ENCODE measurements at places on chromosomes 16 and 17.
A peak's percentile ranks its signal among the peaks of the same experiment; 100 is the strongest.

DNA sequence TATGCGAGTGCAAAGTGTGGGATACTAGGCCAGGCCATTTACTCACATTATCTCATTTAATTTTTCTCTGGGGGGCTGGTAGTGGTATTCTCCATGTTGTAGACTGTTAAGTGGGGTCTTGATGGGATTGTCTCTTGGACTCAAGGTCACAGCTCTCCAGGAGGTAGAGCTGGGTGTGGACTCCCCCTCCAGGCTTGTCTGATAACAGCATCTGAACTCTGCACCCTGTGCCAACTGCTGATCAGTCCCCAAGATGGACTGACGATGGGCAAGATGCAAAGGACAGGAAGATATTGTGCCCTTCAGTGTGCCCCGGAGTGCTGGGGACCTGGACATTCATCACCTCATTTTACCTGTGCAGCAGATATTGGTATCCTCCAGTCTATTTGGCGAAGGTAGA, 147.8 kb downstream of the MSI2 start:
- DNase-seq = no peak

DNA sequence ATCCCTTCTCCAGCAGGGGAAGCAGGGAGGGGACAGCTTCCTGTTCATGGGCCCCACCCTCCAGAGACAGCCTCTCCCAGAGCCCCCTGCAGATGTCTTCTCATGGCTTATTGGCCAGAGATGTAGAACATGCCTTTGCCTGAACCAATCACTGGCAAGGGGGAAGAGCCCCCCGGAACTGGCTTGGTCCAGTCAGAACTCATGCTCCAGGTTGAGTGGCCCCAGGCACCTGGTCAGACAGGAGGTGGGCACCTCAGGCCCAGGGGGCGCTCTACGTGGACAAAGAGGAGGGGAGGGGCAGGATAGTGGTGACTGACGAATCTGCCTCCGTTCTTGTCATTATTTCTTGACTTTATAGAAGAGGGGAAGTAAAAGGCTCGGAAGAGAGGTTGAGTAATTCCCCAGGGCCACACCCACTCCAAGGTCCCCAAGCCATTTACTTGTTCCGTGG, 23.6 kb downstream of the RAB11FIP4 start:
- no peak for DNase-seq

DNA sequence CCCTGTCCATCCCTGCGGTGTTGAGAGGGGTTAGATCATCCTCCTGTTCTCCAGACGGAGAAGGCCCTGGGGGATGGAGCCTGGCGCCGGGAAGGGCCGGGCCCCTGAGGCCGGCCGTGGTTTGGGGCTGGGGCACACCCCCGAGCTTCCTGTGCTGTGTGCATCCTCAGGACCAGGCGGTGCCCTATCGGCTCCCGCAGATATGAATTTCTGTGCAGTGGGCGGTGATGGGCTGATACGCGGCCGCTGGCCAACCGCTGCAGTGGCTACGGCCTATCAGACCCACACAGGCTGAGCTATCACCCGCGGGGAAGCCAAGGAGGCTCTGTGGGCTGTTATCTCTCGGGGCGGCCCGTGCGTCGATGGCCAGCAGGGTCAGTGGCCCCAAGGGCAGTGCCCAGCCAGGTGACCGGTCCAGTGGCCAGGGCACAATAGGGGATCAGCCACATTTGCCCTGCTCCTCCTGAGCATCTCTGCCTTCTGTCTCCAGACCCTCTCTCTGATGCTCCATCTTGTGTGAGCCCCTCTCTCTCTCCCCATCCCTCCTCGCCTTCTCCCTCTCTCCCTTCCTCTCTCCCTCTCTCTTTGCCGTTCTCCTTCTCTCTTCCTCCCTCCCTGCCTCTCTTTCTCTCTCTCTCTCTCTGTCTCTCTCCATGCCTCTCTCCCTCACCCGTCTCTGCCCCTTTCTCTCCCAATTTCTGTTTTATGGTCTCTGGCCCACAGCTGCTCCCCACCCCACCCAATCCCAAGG, 38.7 kb downstream of the ZFPM1 start:
- DNase-seq = no peak

GRCh38 chr17:82458885-82459424, 414 bp downstream of the NARF start:
- no peak for DNase-seq

GRCh38 chr17:56908001-56908542, 5.8 kb downstream of the TRIM25 start:
- peak; percentile 78 for DNase-seq

GRCh38 chr16:30667361-30667905, 9.2 kb downstream of the FBRS start:
- no peak for DNase-seq

- DNase-seq = no peak
These were observed 2.8 kb upstream of the PYCR1 start for GRCh38 chr17:81939881-81940385.

DNA sequence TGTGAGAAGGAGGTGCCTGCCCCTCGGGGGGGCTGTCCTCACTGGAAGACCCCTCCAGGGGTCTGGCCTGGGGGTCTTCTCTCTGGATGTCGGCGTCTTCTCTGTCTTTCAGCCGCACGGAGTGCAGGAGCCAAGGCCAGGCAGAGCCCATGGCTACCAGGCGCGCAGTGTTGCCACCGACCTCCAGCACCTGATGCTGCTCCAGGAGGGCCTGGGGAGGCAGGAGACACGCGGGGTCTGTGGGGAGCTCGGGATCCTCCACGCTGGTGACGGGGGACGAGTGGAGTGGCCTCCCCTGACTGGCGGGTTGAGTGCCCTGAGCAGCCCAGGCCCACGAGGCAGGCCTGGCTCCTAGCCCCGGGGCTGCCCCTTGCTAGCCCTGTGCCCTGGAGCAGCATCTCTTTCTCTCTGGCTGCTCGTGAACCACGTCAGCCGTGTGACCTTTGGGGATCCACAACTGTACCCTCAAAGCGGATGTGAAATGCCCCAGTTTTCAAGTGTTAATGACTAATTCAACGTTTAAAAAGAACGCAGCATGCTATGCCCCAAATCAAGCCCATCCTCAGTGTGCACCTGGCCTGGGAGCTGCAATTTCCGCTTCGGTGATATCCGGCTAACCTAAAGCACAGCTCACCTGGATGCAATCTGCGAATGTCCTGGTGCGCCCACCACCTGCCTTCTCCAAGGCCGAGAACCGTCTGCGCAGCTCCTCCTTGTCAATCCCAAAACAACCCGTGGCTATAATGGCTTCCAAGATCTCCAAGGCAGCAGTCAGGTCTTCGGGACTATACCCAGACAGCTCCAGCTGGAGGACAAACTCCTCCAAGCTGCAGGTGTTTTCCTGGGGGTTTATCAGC, 62.9 kb downstream of the IL21R start:
- DNase-seq = no peak

DNA sequence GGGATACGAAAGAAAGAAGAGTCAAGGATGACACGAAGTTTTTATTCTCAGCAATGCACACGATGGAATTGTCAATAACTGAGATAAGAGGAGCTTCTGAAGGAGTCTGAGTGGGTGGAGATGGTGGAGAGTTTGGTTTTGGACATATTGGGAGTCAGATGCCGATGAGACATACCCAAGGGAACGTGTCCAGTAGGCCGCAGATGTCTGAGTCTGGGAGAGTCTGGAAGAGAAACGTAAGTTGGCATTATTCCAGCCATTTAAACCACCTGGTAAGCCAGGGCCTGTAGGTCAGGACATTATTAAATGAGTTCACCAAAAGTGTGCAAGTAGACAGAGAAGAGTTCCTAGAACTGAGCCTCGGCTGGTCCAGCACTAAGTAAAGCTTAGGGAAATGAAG, 478.3 kb upstream of the CDH5 start:
- no peak for DNase-seq

GRCh38 chr17:2705263-2705662, 6.3 kb downstream of the CLUH start:
- no peak for DNase-seq

DNA sequence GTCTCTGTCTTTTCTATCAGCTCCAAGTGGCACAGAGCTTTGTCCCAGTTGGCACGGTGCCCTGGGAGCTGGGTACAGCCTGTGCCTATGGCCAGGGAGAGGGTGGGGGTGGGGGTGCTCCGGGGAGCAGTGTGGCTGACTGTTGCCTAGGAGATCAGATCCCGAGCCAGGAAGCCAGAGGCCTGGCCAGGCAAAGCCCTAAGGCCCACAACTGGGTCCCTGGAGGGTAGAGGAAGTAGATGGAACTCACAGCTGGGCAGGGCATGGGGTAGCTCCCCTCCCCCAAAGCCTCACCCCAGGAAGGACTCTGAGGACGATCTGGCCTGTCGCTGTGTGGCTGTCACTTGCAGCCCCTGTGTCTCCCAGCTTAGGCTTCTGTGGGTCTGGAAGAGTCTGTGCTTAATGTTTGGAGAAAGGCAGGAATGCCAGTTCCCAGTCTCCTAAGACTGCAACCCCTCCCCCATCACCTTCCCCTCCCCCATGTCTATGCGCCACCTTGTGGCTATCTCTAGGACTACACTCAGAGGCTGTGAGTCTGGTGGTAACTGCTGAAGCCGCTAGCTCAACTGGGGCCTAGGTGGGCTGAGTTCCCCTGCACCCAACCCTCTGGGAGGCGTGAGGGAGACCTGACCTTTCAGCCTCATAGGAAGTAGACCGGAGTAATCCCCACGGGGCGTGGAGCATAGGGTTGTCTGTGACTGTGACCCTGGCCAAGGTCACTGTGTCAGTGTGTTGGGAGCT, 12.6 kb downstream of the THRA start:
- peak; percentile 49 for DNase-seq

DNA sequence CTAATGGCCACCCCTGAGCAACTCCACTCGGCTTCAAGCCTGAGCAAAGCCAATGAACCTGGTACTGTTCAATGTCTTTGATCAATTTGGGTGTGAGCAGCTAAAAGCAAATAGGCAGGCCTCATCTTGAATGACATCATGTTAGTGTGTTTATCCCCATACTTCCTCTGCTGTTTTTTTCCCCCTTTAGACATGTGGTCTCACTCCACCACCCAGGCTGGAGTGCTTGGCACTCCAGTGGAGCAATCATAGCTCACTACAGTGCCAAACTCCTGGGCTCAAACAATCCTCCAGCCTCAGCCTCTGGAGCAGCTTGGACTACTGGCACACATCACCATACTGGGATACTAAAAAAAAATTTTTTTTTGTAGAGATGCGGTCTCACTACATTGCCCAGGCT, 75.4 kb downstream of the ARHGAP17 start:
- DNase-seq = no peak

All from stimulated activated naive B cell treated with anti-CD40 and anti-IgM and Interleukin-4, amounts not matched to agents 10 μg/mL and 1 μg/mL and 100 μg/mL, for 72 hours (primary cell).